Activated naive CD4-positive, alpha-beta T cell treated with anti-CD3 and anti-CD28 coated beads for 36 hours (primary cell): ENCODE measurements at places on chromosomes 1 and 21.

- peak; percentile 86 for DNase-seq
Observed at GRCh38 chr1:21292984-21293536, 2.8 kb upstream of the ECE1 start.

DNA sequence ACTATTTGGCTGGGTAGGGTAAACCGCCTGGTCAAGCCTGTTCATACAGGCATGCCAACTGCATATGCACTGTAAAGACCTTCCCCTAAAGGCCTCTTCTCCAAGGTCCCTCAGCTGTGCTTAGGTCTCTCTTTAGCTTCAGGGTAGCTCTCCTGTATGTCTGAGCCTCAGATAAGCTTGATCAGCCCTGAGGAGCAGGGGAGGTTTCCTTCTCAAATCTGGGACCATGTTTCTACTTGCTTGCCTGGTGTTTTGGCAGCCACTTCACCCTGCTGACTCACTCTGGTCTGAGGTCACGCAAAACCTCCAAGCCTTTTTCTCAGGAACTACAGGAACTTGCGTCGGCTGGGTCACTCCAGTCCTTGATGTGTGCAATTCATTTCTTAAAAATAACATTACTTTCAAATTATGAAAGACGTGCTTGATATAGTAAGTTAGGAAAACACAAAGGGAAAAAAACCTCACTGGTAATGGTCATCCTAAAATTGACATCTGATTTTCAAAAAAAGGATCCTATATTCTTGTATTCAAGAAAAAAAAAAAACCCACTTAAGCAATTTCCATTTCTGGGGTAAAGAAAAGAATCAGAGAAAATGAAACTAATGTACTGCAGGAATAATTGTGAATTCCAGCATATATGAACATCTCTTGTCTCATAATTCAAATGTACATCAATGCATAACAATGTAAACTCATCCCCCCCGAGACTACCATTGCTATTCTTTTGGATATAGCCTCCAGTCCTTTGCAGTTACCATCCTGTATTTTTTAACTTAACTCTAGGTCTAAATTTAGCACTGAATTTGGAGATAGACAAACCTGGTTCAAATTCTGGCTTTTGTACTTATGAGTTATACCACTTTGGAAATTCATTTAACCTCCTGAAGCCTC, 24.8 kb upstream of the RNF19B start:
- peak; percentile 48 for DNase-seq

DNA sequence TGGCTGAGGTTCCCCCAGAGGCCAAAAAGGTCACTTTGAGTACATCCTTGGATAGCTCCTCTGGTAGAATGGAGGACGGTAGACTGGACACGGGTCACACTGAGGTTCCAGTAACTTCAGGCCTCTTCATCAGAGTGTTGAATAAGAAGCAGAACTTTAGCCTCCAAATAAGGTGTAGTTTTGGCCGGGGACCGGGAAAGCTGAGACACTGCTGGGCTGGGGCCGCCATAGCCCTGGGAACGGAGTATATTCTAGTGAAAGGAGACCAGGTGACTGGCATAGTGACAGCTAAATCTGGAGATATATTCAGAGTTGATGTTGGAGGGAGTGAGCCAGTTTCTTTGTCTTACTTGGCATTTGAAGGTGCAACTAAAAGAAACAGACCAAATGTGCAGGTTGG, 84.1 kb downstream of the EVA1C start:
- DNase-seq = no peak

DNA sequence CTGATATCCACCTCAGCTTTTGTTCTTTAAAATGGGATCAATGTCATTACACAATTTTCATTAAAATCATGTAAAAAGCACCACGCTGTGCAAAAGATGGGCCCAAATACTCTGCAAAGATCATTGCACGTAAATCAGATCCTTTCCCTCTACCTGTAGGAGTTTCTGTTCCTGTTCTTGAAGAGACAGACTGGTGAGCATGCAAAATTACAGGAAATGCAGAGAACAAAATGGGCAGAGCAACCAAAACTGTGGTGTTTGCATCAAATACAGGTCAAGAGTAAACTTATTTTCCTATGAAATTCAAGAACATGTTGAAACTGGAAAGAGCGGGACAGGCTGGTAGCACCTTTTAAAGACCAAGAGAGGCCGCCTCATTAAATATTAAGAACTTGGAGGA, 294.9 kb upstream of the ADGRL2 start:
- DNase-seq = no peak

DNA sequence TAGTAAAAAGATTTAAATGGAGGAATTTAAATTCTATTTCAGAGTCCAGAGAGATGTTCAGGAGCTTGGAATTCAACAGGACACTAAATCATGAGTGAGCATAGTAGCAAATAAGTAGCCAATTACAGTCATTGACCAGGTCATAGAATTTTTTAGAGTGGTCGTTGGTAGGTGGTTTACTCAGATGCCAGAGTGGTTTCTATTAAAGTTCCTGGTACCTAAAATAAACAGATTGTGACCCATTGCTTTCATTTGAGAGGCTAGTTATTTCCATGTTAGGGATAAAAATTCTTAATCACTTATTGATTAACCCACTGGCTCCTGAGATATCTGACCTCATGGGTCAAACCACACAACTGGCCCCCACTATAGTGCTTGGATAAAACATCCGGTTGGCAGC, 201.3 kb downstream of the ASTN1 start:
- DNase-seq = no peak
